ENCODE measurements at places on chromosomes 4 and X.

DNA sequence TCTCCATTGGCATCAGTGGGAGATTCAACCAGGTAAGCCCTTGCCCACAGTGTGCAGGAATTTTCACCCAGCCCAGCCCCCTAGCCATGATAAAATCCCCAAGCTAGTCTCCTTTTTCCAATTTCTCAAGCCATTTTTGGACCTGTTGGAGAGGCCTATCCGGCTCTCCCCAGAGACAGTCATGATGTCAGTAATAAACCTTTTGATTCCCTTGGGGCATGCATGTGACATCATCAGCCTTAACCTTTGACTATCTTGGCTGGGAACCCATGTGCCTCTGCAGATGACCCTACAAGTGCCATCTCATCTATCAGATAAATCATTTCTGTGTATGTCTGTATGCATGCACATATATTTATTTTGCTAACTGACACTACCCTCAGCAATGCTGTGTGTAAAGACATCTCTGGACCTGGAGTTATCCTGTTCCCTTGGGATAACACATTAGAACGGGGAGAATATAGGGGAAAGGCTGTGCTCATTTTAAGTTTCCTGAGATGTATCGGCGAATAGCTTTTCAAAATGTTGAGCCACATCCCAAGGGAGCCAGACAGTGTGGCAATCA is 51.0 kb downstream of the CYTL1 start:
- no peak for DNase-seq

DNA sequence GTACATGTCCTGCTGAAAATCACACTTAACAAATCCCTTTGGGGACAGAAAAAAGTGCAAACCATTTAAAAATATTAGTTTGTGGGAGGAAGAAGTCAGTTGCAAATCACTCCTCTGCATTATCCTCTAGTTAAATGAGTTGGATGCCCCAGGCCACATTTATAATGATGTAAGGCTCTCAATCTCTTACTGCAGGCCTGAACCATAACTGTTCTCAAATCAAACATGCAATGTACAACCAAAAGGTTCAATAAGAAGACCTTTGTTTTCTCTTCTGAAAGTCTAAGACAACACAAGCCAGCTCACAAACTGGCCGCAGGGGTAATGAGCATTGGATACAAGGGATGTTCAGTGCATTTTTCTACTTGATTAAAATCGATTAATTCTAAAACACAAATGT is 39.7 kb downstream of the IGFBP7 start:
- no peak for DNase-seq

DNA sequence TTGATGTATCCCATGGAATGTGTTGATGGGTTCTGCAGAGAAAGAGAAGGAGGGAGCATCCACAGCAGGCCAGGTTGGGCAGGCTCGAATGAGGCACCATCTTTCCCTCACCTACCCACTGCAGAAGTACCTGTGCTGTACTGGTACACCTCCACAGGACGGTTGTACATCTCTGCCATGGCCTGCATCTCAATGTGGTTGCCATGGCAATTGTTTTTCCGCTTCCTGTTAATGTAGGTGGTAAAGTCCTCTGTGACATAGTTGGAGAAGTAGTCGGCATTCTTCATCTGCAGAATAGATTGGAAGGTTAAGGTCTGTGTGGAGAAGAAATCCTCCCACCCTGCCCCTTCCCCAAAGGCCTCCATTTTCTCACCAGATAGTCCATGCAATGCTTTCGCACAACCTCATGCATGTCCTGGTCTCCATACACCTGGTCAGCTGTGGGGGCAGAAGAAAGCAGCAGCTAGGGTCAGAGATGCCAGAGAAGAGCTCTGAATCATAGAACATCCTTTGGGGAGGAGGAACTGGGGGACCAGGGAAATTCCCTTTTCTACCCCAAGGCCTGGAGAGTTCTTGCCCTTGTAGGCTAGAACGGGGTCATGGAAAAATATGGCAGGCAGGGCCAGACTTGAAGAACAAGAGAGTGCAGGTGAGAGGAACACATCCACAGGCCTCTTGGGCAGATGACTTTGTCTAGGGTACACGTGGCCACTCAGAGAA is 15.9 kb upstream of the PIM2 start:
- no peak for DNase-seq

DNA sequence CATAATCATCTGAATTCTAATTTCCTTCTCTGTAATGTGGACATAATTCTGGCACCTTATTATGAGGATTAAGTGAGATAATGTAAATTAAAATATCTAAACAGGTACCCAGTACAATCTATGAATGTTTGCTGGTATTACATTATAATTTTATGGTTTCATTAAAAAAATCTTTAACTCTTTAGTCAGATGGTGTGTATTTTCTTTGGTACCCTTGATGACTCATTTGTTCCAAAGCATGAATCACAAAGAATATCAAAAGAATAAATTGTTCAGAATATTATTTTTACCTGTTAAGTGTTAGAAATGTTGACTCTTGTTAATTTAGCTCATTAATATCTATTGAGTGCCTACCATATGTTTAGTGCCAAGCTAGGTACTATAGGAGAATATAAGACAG is 74.3 kb downstream of the SNX25 start:
- no peak for DNase-seq

DNA sequence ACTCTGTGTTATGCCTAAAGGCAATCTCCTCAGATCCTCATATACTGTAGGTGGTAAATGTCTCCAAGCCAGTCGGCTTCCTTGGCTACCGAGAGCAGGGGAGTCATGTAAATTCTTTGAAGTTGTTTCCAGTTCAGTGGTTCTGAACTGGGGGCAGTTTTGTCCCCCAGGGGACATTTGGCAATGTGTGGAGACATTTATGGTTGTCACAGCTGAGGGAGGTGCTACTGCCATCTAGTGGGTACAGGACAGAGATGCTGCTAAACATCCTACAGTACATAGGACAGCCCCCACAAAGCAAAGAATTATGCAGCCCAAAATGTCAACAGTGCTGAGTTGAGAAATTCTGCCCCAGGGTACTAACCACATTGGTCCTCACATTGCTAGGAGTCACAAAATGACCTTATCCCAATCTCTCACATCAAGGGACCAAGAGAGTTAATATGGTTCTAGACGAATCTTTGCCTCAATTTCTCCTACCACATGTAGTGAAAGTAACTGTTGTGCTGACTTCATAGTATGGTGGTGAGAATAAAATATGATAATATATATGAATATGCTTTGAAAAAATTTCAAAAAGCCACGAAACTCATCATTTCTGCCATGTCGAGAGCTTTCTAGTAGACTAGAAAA is 104.4 kb upstream of the ARHGAP24 start:
- no peak for DNase-seq

- no peak for DNase-seq
Measured at GRCh38 chr4:41413670-41414411, 124.1 kb upstream of the LIMCH1 start.

DNA sequence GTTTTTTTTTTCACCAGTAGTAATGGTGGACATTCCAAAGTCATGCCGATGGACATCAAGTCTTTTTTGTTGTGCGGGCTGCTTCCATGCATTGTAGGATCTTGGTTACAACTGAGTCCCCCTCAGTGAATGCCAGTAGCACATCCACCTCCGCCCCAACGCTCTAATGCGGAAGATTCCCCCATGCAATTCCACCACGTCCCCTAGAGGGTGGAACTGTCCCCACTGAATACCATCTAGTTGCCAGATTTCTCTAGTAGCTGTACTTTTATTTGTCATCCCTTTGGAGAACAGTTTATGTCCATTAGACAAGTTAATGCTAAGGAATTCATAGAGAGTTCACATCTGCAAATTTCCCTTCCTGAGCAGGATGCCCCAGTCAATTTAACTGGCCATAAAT is 6.7 kb downstream of the SHISA3 start:
- no peak for DNase-seq

DNA sequence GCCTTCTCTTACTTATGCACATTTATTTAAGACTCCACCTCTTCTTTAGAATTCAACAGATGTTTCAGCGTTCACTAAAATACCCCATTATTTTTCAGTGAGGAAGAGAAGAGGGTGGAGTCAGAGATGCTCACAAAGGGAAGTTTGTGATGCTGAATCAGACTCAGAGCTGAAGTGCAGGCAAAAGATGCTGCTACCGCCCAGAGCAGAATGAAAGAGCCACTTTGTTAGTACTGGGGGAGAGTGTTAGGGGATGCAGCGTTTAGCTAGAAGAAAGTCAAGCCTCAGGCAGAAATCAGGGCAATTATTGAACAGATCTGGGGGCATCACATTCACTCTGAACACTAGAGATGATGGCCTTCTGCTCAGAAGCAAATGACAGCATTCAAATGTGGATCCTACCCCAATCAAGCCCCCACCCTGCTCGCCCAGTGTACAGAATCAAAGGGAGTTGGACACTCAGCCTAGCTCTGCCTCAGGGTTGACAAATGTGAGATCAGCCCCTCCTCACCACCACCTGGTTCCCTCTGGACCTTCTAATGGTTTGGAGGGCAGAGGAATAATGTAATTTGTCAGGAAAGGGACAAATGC is 138.3 kb downstream of the UNC5C start:
- no peak for DNase-seq

GRCh38 chr4:66266035-66266434 is 595.7 kb upstream of the EPHA5 start:
- DNase-seq, result no peak

GRCh38 chr4:122171323-122171722 is 19.2 kb downstream of the BLTP1 start:
- DNase-seq, result no peak

DNA sequence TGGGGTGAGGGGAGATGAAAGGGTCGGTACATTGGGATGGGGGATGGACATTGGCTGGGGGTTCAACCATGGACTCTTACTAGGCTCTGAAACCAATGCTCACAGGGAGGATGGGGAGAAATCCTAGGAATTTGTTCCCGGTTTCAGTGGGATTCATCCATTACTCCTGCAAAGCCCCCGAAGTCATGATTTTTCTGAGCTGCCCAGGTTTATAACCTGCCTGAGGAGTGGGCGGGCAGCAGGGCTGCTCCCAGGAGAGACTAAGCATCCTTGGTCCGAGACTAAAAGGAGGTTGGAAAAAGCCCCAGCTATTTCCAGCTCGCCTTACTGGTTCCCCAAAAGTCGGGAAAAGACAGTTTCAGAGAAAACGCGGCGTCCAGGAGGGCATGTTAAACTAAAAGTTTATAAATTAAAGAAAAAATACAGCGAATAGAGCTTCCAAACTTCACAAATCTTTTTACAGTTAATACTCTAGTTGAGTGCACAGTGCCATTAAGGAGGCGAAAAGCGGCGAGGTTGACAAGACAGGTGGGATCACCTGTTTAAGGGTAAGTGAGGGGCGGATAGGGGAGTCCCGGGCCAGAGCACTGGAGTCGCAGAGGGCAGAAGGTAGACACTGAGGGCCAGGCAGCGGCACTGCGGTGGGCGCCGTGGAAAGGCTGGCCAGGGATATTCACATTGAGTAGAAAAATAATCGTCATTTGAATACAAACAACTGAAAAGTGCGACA is 3.7 kb downstream of the NKX3-2 start:
- DNase-seq, result no peak

- no peak for DNase-seq
Measured at GRCh38 chr4:73066928-73067327, 2.6 kb downstream of the COX18 start.

- no peak for DNase-seq
Measured at GRCh38 chr4:185682236-185682635, 129.8 kb downstream of the SORBS2 start.

- DNase-seq, result no peak
Measured at GRCh38 chr4:185352741-185353140, 43.0 kb downstream of the LRP2BP start.

DNA sequence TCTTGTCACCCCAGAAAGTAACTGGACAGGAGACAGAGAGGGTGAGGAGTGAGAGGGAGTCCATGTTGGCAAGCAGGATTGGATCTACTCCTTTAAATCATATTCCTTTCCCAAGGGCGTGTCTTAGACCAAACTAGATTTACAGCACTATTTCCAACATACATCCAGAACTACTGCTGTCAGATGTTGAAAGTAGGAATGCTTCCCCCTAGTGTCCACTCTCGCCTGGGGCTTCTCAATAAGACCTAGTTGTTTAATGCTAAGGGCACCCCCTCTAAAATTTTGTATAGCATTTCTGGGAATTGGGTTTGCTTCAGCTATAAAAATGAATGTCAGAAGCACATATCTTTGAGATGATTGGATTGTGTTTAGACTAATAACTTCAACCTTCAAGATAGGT is 13.3 kb downstream of the OFD1 start:
- DNase-seq, result peak; percentile 12

GRCh38 chrX:71997320-71997719 is 86.7 kb downstream of the NHSL2 start:
- DNase-seq, result no peak

- no peak for DNase-seq
Measured at GRCh38 chr4:144300616-144301015, 160.1 kb upstream of the GYPA start.

- DNase-seq, result no peak
Measured at GRCh38 chr4:26183017-26183416, 137.8 kb upstream of the RBPJ start.

DNA sequence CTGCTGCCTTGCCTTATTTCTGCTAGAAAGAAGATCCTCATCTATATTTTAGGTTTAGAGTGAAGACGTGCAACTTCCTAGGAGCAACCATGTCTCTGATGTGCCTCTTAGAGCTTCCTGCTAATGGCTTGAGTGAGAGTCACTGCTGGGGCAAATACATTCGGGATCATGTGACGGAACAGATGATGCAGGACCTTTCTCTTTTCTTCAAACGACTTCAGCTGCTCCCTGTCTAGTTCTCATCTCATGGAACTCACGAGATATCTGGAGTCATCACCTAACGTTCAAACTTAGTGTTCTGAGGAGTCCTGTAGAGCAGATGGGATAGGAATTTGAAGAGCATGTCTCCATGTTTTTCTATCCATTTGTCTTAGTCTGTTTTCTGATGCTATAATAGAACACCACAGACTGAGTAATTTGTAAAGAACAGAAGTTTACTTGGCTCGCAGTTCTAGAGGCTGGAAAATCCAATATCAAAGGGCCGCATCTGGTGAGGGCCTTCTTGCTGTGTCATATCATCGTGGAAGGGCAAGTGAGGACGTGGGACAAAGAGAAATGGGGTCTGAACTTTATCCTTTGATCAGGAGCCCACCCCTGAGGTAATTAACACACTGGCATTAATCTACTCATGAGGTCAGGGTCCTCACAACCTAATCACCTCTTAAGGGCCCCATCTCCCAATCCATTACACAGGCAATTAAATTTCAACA is 43.5 kb upstream of the SCRG1 start:
- DNase-seq, result no peak

DNA sequence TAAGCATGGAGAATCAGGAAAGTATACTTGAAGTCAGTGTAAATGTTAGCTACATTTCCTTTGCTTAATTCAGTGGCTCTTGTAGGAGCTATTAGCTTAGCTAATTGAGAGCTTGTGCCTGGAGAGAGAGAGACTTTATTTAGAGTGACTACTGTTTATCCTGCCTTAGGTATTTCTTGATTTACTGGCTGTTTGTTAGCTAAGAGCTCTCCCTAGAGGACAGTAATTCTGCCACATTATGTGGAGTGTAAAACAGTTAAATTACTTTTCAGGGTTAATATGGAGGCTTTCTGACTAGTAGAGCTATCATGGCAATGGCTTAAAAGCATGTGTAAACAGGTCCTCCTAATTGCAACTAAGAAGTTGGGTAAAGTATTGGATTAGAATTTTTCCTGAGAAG is 306.5 kb upstream of the TECRL start:
- no peak for DNase-seq

GRCh38 chr4:102564399-102565059 is 63.4 kb downstream of the NFKB1 start:
- peak; percentile 30 for DNase-seq
